ENCODE measurements at places on chromosomes 3 and 15.
A peak's percentile ranks its signal among the peaks of the same experiment; 100 is the strongest.

GRCh38 chr3:46348823-46349482 lies 5.0 kb upstream of the CCR2 start:
- no peak for DNase-seq

DNA sequence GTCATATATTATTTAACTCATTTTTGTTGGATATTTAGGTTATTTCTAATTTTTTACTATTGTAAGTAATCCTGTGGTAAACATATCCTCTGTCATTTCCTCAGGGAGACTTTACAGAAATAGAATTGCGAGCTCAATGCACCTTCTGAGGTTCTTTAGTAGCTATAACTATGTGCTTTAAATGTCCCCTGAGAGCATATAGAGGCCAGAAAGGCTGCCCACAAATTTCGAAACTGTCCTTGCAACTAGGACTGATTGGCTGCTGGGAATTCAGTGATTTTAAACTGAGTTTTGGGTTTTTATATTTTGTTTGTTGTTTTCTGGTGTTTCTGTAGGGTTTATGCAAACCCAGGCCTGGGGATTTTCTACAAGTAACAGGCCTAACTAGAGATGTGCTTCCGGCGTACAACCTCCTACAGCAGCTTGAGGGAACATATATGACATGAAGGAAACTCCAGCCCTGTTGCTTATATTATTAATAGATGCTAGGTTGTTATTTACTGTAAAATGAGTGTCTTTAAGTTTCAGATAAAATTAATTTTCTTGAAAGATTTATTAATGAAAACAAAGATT lies 29.1 kb upstream of the P4HTM start:
- no peak for DNase-seq

DNA sequence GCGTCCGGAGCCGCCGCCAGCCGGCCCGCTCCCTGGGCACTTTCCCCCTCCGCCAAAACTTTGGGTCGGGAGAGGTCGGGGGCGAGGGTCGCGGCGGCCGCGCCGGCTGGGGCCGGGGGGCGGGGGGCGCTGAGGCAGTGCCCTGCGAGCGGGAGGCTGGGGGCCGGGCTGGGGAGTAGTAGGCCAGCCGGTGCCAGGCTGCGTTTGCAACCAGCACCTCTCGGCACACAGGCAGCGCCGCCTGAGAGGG lies 452 bp downstream of the BBX start:
- DNase-seq = no peak

GRCh38 chr15:90003736-90004135 lies 2.6 kb downstream of the ZNF710 start:
- no peak for DNase-seq

DNA sequence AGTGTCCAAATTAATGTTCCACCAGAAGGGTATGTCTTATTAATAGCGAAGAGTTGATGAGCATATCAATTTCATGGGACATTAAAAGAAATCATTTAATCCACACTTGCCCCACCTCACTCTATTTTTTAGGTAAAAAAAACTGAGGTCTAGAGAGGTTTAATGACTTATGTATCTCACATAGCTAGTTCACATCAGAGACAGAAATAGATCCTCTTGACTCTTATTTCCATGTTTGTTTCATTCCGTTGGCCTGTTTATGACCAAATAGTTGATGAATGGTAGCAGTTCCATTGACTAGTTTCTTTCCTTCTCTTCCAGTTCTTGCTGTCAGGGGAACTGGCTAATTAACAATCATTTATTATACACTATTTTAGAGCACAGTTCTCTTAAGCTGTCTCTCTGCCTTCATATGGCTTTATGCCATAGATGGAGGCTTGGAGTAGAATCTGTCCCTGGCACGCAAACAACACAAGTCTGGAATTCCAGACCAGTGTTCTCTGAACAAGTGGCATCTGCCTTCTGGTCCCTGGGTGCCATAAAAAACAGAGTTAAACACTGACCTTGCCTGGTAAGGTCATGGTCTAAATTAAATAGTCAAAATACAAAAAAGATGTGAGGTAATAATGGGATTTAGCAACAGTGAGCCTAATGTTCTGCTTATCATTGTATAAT lies 220.0 kb upstream of the CGNL1 start:
- DNase-seq = no peak

GRCh38 chr15:31265871-31266711 lies 60.5 kb upstream of the KLF13 start:
- DNase-seq = peak; percentile 90

- DNase-seq = no peak
Measured at GRCh38 chr3:189573004-189573403, 58.2 kb upstream of the TP63 start.

GRCh38 chr3:58351920-58352319 lies 19.2 kb downstream of the PXK start:
- no peak for DNase-seq

DNA sequence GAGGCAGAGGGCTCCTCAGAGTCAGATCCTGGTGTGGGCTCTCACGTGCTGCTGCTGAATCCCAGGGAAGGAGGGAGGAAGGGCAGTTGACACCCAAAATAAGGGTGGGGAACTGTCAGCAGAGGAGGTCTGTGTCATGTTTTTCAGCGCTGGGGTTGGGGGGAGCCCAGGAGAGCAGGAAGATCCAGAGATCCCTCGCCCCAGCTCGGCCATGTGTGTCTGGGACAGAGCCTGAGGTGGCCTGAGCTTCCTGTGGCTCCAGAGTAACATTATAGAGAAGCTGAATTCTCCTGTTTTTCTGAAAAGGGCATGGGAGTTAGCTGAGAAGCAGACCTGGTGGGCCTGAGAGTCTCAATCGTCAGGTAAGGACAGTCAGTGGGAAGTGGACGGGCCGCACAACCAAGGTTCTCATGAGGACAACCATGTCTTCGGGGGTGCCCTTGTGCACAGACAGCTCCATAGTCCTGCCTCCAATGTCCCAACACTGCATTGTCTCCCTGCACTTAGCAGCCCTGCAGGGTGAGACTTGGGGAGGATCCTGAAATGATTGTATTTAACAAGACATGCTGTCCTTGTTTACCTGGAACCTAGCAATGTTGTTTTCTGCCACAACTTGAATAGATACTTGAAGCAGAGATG lies 18.4 kb downstream of the UMPS start:
- no peak for DNase-seq

GRCh38 chr3:13654330-13655060 lies 105.6 kb downstream of the FBLN2 start:
- peak; percentile 31 for DNase-seq

DNA sequence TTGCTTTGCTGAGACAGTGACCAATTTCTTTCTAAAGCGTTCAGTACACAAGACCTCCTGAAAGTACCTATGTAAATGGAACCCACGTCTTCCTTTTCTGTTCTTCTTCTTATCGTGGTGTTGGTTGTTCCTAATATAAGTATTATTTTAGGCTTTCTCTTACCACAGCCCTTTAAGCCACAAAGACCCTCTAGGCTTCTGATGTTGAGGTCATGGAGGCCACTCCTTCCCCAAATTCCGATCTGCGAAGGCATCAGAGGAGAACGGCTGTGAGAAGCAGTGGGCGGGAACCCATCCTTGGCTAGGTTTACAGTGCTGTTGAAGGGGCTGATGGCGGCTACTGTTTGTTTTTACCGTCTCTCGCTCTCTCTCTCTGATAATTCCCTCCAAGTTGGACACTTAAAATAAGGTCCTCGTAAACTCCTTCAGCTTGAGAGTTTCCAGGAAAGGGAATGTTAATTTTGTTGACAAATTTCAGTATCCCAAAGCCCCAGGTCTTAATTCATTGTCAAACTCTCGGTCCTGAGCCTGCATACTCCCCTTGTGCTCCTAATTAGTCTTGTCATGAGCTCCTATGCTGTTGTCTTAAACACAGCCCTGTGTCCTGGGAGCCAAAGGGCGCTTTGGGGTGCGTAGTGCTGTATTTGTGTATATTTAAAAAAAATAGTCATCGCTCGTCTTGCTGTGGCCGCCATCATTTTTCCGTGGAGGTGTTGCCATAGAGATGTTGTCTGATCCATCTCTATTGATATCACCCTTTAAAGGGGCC lies 178.8 kb downstream of the OPA1 start:
- DNase-seq = no peak

Data from CD8-positive, alpha-beta T cell (primary cell).